Mucosa of gallbladder (tissue), 1 donor: ENCODE measurements at places on chromosomes 11 and 22. TPM values are rescaled to one million over a fixed set of nuclear protein-coding genes. Genes with fewer than 3 reads are reported as not detected.
A peak's percentile ranks its signal among the peaks of the same experiment; 100 is the strongest.

DNA sequence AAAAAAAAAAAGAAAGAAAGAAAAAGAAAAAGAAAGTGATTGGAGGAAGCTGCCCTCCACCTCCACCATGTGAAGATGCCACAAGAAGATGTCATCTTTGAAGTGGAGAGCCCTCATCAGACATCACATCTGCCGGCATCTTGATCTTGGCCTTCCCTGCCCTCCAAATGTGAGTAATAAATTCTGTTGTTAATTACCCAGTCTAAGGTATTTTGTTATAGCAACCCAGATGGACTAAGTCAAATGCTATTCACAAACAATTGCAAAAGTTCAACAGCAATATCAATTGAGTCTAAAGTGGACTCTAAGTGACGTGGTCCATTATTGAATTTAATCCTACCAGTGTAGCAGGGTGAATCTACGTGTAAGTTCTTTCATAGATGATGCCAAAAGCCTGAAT, 55.9 kb upstream of the NUP160 start:
- DNase-seq: no peak

- DNase-seq: no peak
Observed at GRCh38 chr11:119299416-119299815, 17.5 kb downstream of the MCAM start.

DNA sequence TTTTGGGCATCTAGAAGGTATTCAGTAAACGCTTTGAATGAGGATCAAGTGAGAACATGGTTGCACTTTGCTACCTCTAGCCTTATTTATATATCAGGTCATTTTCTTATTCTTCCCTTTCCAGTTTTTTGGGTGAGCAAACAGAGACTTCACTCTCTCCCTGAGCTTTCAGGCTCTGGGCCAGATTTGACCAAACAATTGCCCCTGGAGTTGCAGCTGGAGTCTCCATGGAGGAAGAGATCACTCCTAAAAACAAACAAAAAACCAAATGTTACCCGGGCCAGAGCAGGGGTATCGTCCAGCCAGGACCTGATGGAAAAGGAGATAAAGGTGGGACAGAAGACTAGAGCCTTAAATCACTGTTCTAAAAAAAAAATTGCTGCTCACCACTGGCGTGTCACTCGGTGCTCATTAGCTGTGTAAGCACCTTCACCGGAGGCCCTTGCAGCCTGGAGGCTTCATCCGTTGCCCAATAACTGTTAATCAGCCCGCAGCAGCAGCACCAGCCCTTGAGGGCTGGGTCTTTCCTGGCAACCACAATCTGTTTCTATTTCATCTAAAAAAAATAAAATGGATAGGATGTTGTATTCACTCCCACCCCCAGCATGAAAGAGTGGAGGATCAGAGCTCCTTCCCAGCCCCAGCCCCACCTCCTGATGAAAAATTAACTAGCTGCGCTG, 125.0 kb downstream of the PKNOX2 start:
- no peak for DNase-seq

DNA sequence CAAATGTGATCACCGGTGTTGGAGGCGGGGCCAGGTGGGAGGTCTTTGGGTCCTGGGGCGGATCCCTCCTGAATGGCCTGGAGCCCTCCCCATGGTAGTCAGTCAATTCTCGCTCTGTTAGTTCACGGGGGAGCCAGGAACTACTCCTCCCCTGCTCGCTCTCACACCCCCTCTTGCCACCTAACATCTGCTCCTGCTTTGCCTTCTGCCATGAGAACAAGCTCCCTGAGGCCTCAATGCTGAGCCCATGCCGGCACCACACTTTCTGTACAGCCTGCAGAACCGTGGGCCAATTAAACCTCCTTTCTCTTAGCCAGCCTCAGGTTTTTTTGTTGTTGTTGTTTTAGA, 135.7 kb downstream of the SHANK2 start:
- DNase-seq: no peak

DNA sequence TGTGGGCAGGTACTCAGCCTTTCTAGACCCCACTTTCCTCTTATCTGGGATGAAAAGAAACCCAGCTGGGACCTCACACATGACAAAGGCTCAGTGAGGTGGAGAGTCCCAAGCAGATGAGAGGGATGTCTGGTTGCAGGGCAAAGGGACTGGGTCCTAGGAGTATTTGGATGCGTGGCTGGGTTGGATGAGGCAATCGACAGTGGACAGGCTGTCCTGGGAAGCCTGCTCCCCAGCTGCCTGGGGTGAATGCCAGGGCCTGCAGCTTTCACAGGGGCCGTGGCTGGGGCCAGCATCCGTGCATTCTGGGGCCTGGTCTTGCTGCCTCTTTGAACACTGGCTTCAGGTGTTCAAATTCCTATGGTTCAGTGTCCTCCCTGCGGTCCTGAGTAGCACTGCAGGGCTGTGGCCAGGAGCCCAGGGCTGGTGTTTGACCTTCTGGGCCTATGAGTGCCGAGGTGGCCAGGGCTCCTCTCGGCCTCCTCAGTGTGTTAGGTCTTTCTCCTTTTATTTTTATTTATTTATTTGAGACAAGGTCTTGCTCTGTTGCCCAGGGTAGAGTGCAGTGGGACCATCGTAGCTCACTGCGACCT, 65.3 kb downstream of the MCM5 start:
- DNase-seq: no peak

- DNase-seq: no peak
Observed at GRCh38 chr11:9222654-9223053, 42.5 kb downstream of the DENND5A start.

DNA sequence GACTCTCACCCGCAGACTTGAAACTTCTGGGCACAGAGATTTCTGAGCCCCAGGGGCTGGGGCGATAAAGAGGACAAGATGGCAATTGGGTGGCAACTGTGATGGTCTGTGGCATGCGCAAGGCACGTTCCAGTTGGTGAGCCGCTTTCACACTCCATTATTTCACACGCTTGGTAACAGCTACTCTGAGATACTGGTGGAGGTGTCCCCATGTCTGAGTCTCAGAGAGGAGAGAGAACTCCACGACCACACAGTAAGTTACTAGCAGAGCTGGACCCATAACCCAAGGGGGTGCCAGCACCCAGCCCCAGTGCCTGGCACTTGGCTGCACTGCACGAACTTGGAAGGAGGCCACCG, 6.0 kb upstream of the KCNJ4 start:
- DNase-seq: no peak

- DNase-seq: no peak
Observed at GRCh38 chr11:22991196-22991595, 130.9 kb upstream of the CCDC179 start.

GRCh38 chr11:46102843-46103242, 18.4 kb downstream of the PHF21A start:
- DNase-seq: no peak

GRCh38 chr11:861105-861479, 18.4 kb downstream of the TSPAN4 start:
- no peak for DNase-seq

DNA sequence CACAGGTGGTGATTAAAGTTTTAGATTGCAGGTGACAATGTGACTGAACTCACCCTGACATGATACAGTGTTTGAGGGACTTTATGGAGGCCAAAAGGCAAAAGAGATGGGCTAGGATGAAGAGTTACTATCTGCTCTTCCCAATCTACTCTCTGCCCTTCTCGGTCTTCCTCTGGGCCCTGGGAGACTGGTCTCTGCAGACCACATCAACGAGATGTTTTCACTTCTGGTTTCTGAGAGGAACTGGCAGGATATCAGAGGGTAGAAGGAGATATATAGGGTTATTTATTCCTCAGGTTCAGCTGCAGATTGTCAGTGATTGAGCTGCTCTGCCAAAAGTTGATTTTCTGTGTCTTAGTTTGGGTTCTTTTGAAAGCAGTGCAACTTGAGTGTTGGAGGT, 32.4 kb upstream of the CD44 start:
- DNase-seq: no peak

GRCh38 chr11:27977031-27977430, 130.9 kb downstream of the KIF18A start:
- no peak for DNase-seq

DNA sequence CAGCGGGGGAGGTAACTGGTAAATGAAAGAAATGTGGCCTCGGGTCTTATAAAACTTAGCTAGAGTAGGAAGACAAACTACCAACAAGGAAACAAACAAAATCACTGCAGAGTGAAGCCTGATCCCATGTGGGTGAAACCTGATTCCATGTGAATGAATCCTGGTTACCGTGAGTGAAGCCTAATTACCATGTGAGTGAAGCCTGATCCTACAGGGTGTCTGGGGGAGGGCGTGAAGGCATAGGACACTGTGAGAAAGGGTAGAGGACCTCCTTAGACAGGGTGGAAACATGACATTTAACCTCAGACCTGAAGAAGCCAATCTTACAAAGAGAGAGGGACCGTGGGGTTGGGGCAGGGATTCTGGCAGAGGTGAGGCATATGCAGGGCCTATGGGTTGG, 106.2 kb upstream of the USP47 start:
- DNase-seq: no peak

- DNase-seq: no peak
Observed at GRCh38 chr11:17211286-17211685, 3.5 kb upstream of the PIK3C2A start.

GRCh38 chr11:68832476-68833181, 9.1 kb downstream of the CPT1A start:
- no peak for DNase-seq

- peak; percentile 61 for DNase-seq
Observed at GRCh38 chr22:38239101-38239761, 33.6 kb downstream of the TMEM184B start.

DNA sequence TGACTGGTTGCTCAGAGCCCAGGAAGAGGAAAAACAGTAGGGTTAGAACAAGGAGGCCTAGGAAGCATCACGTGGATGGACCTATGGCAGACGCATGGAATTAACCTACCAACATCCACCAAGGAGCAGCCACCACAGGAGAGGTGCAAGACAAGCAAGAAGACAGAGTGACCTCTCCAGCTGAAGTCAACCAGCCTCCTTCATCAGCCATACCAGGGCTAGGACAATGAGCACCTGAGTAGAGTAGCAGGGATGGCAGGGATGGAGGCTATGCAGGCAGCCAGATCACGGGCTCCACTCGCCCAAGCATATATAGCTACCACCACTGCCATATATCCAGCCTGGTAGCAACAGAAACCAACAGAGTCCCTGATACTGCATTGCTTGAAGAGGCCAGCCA, 202.1 kb upstream of the B3GAT1 start:
- DNase-seq: no peak

OR52N4 gene
- total RNA-seq: not detected

SNX15 gene
- total RNA-seq: 39.4 TPM

OR2AT4 gene
- not detected for total RNA-seq

USH1C gene
- total RNA-seq: 176 TPM

OR51I1 gene
- total RNA-seq: 0.23 TPM

LRRC55 gene
- total RNA-seq: 0.09 TPM

RNF215 gene
- 31.2 TPM for total RNA-seq

MALAT1 gene
- total RNA-seq: 9,267 TPM

PTGDR2 gene
- total RNA-seq: 0.83 TPM
